ENCODE measurements at places on chromosomes 1 and 21.

DNA sequence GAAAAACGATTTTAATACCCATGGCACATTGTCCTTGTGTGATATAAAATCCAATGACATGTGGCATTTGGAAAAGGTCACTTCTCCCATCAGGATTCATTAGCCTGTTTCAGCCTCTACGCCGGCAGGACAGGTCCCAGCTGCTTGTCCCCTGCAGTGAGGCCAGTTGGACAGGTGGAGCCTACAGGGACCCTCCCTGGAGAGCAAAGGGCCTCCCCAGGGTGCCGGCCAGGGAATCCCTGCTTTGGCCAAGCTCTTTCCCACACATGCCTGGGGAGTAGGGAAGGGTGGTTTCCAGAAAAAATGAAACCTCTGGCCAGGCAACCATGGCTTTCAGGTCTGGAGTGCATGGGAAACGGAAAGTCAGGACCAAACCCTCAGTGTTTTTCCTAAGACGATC is 93.1 kb downstream of the TMEM53 start:
- no peak for DNase-seq

DNA sequence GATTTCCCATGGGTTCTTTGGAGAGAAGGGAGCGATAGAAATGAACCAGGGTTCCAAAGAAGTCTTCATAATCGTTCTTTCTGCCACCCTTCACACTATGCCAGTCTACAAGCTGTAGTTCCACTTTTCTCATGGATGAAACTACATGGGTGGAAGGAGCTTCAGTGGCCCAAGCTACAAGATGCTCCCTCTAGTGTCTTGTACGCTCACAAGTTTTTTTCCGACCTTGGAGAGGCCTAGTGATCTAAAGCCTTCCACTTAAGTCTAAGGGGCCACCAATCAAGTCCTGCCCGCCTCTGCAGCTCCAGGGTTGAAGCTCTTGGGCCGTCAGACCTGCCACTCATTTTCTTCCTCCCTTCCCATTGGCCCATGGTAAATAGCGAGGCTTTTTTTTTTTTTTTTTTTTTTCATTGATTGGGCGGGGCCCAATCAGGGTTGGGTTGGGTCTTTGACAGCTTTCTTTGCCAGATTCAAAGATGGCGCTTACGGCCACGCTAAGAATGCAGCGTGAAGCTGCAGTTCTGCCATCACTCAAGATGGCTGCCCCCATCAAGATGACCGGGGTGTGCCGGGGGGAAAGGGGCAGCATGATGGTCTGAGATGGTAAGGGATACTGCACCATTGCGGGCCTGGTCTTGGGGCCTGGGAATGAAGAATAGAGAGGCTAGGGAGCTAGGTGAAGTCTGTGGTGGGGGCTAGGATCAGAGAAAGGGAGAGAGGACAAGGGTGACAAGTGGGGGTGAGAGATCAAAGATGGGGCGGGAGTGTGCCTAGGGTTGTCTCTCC is at the start of gene TOMM40L:
Gene TOMM40L, plus strand, starts transcription at position 527 of the 786 bp plus-strand sequence. CDS start 430 bp downstream, outside the sequence.
- DNase-seq, result peak; percentile 100

DNA sequence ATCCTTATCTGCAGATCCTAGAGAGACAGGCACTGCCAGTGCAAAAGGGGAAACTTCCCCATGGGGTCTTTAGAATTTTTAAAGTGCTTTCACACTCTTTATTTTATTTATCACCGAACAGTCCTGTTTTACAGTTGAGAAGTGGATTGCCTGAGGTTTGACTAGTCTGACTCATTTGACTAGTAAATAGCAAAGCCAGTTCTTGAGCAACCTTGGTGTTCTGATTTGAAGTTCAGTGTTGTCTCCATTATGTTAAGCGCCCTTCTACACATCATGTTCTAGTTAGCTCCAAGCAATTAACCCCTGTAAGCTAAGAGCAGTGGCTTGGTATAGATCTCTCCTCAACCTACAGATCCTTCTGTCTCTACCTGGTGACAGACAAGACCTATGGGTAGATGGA is 262.9 kb downstream of the CACNA1E start:
- DNase-seq, result no peak

DNA sequence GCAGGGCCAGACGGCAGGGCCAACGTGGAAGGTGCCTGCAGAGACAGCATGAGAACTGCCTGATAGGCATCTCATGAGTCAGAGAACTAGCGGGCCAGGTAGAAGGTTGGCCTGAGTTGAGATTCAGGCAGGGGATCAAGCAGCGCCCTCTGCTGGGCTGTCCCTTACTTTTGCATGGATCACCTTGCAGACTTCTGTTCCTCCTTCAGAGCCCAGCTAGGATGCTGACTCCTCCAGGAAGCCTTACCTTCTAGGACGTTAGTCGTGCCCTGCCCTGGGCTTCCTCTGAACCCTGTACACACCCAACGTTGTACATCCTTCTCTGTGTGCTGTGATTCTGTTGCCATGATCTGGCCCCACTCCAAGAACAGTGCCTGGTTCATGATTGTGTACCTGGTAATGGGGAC is 231.3 kb upstream of the VAMP3 start:
- no peak for DNase-seq

DNA sequence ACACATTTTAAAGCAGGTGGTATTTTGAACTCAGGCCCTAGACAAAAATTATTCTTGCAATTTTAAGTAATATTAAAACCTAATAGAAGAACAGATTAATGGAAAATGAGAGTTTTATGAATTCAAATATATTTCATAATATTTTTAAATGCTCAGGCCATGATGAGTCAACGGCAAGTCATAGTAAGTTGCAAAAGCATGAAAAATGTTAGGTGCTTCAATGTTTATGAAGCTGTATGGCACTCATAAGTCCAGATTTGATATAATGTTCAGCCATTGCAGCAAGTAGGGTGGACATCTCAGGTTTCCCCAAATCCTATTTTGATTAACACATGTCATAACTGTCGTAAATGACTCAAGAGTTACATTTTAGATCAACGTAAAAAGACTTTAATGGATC is 112.6 kb downstream of the GRIK1 start:
- DNase-seq, result no peak

DNA sequence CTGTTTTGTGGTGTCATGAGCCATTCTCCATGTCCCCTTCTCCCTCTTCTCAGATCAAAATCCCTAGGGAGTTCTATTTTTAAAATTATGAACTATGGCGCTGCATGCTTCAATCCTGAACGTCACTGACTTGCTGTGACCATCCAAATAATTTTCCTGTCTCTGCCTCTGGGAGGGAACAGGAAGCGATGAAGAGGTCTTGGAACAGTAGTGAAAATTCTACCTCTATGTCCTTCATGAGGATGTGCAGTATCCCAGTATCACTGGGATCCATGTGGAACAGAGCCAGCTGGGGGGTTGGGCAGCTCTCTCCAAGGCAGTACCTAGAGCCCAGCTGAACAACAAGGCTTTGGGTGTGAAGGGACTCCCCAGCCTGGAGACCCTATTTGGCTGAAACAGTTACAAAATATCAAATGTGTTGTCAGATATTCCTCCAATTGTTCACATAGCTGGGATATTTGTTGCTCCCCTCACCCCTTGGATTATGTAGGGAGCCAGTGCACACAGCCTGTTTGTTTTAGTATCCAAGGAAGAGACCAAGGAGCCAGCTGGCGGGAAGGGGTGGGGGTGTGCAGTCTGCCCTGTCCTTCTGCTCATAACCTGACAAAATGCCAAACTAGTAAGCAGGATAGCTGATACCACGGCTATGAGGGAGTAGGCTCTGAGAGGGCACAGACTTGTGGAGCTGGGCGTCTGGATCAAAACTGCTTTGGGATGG is 7.6 kb downstream of the DCLRE1B start:
- DNase-seq, result no peak

- no peak for DNase-seq
These were observed 22.4 kb upstream of the LRRC8C start for GRCh38 chr1:89610457-89611011.

DNA sequence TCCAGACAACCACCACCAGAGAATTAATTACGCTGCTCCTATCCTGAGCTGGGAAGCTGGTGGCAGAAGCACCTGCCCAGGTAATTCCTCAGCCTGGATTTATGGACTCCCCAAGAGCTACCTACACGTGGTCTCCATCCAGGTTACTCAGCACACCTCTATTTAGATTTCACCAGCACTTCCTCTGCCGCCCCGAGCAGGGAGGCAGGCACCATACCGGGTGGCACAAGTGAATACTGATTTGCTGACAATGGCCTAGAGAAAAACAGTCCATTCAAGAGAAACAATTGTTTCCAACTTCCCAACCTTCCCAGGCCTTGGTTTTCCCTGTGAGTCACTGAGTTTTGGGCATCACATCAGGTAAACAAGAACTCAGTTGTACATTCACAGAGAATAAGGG is 134.3 kb downstream of the MATN1 start:
- DNase-seq, result no peak
